ENCODE measurements at places on chromosomes 7 and 10. TPM values are rescaled to one million over a fixed set of nuclear protein-coding genes. Genes with fewer than 3 reads are reported as not detected.

- DNase-seq: no peak
Observed at GRCh38 chr7:36639826-36640225, 84.5 kb downstream of the AOAH start.

DNA sequence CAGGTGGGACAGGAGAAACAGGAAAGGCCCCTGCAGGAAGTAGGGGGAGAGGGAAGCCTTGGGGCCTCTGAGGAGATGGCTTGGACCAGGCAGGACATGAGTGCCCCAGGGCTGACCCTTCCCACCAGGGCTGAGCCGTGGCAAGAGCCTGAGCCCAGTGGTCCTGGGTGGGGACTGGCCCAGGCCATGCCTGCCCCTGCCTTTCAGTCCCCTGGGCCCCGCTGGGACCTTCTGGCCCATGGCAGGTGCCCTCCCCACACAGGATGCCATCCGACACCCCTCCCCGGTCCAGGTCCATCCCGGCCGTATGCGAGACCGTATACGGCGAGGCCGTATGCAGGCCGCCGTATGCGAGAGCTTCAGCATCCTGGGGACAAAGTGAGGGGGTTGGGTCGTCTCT lies 2.0 kb downstream of the GRIFIN start:
- DNase-seq: no peak

Gene RSPH10B
- total RNA-seq: 0.12 TPM

DNA sequence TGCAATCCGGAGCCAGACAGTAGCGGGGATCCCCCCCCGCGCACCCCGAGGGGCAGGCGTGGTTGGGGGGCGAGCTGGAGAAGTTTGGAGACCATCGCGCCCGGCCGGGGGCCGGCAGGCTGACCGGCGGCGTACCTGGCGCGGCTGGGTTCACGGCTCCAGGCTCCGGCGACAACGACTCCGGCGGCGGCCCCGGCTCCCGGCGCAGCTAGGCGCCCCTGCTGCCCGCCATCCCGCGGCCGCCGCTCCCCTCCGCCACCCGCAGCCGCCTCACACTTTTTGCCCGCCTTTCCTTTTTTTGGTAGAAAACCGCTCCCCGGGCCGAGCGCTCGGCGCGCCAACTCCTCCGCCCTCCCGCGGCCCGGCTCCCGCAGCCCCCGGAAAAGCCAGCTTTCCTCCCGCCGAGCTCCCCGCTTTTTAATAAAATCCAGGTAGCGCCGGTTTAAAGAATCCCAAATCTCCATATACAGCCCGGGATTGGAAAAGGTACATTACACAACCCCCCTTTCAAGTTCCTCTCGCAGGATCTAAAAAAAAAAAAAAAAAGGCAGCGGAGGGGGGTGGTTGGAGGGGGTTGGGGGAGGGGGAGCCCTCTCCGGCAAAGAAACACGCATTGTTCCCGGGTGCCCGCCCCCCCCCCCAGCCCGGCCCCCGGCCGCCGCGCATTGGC lies at the start of gene TNRC18:
TNRC18 (minus strand) TSS at position 529 of the 670 bp plus-strand sequence. CDS start 2,588 bp downstream, outside the sequence.
- no peak for DNase-seq
